Karpas-422 (cell line): ENCODE measurements at places on chromosomes 13 and 19. TPM values are rescaled to one million over a fixed set of nuclear protein-coding genes. Genes with fewer than 3 reads are reported as not detected.

Gene KLK4
- total RNA-seq: not detected in 2 replicates

Gene ZNF544
- total RNA-seq: 111 and 129 TPM in 2 replicates

Gene ZNF382
- total RNA-seq: 2.9 and 6.1 TPM in 2 replicates

Gene CAMSAP3
- total RNA-seq: 0.36 TPM in 1 of 2 replicates, not detected in the other

Gene CYP4F2
- total RNA-seq: not detected in 2 replicates

Gene CEACAM19
- not detected in 2 replicates for total RNA-seq

Gene CLEC17A
- total RNA-seq: 7.4 and 17.6 TPM in 2 replicates

Gene KLK7
- total RNA-seq: not detected in 2 replicates

Gene PDX1
- total RNA-seq: not detected in 2 replicates
